Lung microvascular endothelial cell (primary cell): ENCODE measurements at places on chromosomes 1 and 21. TPM values are rescaled to one million over a fixed set of nuclear protein-coding genes. Genes with fewer than 3 reads are reported as not detected.

GRCh38 chr1:234609691-234610042 is 311 bp downstream of the IRF2BP2 start:
- no peak for DNase-seq

DNA sequence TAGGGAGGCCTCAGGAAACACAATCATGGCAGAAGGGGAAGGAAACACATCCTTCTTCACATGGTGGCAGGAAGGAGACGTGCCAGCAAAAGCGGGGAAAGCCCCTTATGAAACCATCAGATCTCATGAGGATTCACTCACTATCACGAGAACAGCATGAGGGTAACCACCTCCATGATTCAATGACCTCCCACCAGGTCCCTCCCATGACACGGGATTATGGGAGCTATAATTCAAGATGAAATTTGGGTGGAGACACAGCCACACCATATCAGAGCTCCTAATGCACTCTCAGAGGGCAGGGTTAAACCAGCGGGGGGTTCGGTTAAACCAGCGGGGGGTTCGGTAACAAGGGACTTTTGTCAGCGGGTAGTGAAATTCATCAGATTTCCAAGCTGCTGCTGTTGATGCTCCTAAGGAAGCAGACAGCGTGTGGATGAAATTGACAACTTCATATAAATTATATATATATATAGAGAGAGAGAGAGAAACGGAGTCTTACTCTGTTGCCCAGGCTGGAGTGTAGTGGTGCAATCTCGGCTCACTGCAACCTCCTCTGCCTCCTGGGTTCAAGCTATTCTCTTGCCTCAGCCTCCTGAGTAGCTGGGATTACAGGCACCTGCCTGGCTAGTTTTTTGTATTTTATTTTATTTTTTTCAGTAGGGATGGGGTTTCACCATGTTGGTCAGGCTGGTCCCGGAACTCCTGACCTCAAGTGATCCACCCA is 4.2 kb downstream of the CSTB start:
- peak; percentile 78 for DNase-seq

DNA sequence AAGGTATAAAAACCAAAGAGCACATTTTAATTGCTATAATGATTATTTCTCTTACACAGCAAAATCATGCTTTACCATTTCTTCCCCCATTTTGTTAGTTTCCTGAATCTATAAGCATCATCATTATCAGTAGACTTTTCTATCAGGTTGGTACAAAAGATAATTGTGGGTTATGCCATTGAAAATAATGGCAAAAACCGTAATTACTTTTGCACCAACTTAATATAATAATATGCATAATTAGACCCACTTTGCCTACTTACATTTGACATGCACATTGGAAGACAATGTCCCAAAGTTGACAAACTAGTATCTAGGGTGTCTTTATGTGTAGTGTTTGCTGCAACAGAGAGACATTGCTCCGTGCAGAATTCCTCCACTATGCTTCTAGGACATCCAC is 594.2 kb downstream of the LMO4 start:
- DNase-seq, result no peak

- no peak for DNase-seq
Observed at GRCh38 chr1:53107570-53108322, 34.7 kb downstream of the SLC1A7 start.

DNA sequence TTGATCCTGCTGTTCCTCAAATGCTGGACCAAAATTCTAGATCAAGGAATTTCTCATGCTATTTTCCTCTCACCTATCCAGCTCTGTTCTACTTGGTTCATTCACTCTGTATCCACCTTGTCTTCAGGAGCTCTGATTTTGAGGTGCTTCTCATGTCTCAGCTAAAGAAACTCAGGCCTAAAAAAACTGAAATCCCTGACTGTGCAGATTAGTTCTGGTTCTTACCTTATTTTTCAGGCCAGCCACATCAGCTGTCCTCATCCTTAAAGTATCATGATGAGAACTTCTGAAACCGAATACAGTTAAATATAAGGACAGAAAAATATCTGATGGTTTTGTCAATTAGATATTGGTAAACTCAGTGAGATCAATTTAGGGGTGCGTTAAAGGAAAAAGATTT is 27.8 kb upstream of the DR1 start:
- DNase-seq, result no peak

- peak; percentile 47 for DNase-seq
Observed at GRCh38 chr1:3581296-3582036, 29.8 kb downstream of the MEGF6 start.

DNA sequence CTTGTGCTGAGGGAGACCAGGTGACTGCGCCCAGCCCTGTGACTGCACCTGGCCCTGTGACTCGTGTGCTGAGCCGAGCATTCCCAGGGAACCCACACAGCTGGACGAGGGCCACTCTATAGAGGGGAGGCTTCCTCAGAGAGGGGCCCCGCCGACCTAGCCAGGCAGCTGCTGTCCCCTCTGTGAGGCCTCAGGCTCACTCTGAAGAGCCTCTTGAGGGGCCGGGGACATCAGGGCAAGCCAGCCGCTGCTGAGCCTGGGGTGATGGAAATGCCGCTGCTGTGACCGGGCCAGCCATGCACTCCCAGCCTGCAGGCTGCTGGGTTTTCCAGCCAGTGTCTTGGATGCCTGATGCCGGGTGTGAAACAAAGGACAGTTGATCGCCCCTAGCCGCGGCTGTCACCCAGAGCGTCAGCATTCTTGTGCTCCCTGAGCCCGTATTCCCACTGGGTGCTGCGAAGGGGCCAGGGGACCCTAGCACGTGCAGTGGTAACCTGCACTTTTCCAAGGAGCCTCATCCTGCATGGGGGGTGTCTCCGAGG is 17.5 kb downstream of the PFKL start:
- no peak for DNase-seq

GRCh38 chr1:180027949-180028445 is 73.4 kb downstream of the CEP350 start:
- DNase-seq, result no peak

- no peak for DNase-seq
Observed at GRCh38 chr1:18190598-18190997, 83.0 kb downstream of the IGSF21 start.

GRCh38 chr1:62800825-62801306 is 16.9 kb downstream of the ATG4C start:
- DNase-seq, result peak; percentile 50

GRCh38 chr21:45934085-45934484 is 47.5 kb upstream of the COL6A1 start:
- no peak for DNase-seq

GRCh38 chr1:114289306-114289705 is 135.6 kb upstream of the SYT6 start:
- DNase-seq, result no peak

DNA sequence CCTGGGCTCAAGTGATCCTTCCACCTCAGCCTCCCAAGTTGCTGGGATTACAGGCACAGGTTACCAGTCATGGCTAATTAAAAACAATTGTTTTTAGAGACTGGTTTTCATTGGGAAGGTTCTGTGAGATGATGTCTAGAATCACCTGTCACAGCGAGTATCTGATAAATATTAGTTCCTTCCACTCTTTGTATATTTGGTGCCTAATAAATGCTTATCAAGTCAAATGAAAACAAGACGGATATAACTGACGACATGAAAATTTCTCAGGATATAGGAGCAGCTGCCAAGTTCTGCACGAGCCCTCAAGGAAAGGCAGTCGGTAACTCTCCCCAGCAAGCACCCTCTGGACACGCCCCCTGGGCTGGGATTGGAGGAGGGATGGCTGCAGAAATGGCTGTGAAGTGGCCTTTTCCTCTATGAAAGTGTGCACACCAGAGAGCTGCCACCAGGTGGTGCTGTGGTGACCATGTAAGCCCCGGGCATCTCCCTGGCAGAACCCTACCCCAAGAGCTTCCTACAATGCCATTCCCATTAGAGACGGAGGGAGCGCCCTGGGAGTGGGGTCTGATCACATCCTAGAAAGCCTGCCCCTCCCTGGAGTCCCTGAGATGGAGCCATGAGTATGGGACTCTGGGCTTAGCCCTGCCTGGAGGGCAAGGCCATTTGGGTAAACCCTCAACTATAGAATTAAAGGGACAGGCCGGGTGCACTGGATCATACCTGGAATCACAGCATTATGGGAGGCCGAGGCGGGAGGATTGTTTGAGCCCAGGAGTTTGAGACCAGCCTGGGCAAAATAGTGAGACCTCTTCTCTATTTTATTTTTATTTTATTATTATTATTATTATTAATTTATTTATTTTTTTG is 50.9 kb downstream of the HTR6 start:
- DNase-seq, result peak; percentile 95

- peak; percentile 91 for DNase-seq
Observed at GRCh38 chr1:157154940-157155514, 16.8 kb upstream of the ETV3 start.

DNA sequence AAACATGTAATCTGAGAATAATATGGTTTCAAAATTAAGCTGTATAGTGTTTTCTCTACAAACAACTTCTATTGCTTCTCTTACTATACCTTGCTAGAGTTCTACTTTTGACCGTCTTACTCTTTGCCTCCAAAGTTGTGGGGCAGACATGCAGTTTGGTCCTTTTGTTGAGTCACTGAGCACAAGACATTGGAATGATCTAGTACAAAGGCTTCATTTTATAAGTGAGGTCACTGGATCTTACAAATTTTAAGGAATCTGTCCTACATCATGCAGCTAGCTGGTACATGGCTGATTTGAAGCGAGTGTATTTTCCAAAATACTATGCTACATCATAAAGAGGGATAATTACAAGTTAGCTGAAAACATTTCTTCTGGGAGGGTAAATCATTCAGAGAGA is 28.8 kb downstream of the OR10J1 start:
- DNase-seq, result no peak

DNA sequence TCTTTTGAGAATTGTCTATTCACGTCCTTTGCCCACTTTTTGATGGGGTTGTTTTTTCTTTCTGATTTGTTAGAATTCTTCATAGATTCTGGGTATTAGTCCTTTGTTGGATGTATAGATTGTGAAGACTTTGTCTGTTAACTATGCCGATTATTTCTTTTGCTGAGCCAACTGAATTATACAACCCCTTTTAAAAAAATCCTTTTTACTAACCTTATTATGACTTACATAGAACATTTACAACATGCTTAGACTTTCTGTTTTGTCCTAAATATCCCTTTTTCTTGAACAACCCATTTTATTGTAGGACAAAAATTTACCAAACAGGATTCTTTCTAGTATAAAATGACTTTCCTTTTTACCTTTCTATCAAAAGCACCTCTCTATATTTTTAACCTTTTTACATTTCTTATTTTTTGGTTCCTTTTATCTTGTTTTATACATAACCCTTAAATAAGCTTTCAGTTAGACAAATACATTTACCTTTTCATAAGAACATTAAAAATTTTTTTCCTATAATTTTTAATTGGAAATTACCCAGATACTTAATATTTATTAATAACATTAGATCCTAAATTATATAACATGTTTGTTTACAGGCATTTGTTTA is 70.4 kb upstream of the TTLL7 start:
- no peak for DNase-seq

- peak; percentile 14 for DNase-seq
Observed at GRCh38 chr21:41630249-41630648, 122.3 kb upstream of the TMPRSS2 start.

GRCh38 chr1:64136296-64136695 is 67.1 kb upstream of the UBE2U start:
- DNase-seq, result no peak

GRCh38 chr1:56000424-56000823 is 578.9 kb downstream of the PLPP3 start:
- DNase-seq, result no peak

DNA sequence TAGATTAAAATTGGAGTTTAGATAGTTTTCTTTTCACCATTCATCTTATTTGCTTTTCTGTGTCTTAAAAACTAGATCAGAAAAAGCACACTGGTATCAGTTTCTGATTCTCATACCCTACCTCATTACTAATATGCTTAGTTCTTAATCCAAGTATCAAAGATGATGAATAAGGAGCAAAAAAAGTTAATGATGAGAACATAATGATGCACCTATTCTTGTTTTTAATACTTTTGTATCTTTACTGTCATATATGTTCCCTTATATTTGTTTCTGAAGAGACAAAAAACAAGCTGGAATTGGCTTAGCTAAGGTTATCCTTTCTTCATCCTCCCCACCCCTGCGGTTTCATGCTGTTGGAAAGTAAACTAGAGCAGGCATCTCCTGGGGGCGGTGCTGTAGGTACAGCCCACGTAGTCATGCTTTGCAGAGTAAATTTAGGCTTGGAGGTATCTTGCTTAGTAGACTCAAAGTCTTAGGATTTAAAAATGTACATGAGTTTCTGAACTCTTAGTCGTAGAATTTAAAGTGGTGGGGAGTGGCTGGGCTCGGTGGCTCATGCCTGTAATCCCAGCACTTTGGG is 16.4 kb downstream of the CNIH4 start:
- DNase-seq, result no peak

GRCh38 chr1:193068013-193068412 is 8.6 kb downstream of the RO60 start:
- no peak for DNase-seq

- DNase-seq, result no peak
Observed at GRCh38 chr1:181397845-181398244, 85.5 kb upstream of the CACNA1E start.

DNA sequence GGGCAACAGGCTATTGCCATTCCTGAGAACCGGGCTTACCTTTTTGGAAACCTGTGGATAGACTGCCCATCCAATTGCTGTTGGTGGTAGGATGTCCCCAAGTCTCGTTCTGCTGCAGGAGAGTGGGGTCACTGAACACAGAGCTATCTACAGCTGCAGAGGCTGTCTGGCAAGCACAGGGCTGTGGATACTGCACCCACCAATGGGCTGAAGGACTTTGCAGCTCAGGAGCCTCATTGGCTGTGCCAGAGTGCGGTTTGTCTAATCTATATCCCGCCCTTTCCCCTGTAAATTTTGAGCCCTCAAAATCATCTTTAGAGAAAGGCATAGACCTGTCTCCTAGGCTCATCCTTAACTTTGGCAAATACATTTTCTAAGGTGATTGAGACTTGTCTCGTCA is 15.3 kb downstream of the RNF187 start:
- DNase-seq, result no peak

GRCh38 chr1:228851193-228851592 is 115.9 kb downstream of the RHOU start:
- DNase-seq, result no peak

DNA sequence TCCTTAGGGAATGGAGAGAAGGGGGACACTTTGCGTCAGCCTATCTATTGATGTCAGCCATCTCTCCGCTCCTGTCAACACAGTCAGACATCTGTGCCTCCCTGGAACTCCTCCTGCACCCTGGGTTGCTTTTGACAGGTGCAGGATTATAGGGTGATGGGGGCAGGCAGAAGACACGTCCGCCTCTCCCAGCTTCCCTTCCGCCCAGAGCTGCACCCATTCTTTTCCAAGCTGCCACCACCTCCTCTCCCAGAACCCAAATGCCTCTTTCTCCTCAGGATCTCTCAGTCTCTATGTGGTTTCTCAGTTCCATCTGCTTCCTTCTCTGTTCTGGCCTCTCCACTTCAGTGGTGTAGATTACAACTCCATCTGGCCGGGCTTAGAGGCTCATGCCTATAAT is 17.1 kb upstream of the KIF1B start:
- no peak for DNase-seq

Gene BNIPL
- under 0.01 and 0.20 TPM in 2 replicates for total RNA-seq

Gene MMEL1
- 1.4 and 2.8 TPM in 2 replicates for total RNA-seq

Gene SPRR3
- not detected in 2 replicates for total RNA-seq

Gene SETSIP
- total RNA-seq, result under 0.01 and 0.20 TPM in 2 replicates

Gene TLCD4
- total RNA-seq, result under 0.01 TPM in 2 replicates

Gene MTARC2
- 8.5 and 16.5 TPM in 2 replicates for total RNA-seq

Gene GUCA2B
- not detected in 2 replicates for total RNA-seq

Gene SPATA46
- not detected in 2 replicates for total RNA-seq
